Mucosa of descending colon (tissue), 3 donors: ENCODE measurements at places on chromosomes 7 and 10.

DNA sequence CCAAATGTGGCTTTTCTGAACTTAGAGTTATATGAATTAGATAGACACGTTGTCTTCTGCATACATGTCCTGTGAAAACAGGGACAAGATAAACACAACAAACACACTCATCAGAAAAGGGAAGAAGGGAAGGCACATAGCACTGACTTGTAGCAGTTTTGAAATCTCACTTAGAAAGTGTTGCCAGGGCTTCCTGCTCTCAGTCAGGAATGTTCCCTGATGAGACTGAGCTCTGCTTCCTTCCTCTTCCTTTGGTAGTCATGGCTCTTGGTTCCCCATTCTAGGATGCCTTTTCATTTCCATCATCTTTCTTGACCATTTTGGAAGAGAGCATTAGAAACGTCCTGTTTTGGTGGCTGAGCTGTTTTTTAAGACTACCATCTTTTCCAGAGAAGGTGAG, 233.8 kb upstream of the LYZL1 start:
- no peak for DNase-seq

- no peak for DNase-seq
Measured at GRCh38 chr7:139452958-139453672, 30.4 kb downstream of the KLRG2 start.

DNA sequence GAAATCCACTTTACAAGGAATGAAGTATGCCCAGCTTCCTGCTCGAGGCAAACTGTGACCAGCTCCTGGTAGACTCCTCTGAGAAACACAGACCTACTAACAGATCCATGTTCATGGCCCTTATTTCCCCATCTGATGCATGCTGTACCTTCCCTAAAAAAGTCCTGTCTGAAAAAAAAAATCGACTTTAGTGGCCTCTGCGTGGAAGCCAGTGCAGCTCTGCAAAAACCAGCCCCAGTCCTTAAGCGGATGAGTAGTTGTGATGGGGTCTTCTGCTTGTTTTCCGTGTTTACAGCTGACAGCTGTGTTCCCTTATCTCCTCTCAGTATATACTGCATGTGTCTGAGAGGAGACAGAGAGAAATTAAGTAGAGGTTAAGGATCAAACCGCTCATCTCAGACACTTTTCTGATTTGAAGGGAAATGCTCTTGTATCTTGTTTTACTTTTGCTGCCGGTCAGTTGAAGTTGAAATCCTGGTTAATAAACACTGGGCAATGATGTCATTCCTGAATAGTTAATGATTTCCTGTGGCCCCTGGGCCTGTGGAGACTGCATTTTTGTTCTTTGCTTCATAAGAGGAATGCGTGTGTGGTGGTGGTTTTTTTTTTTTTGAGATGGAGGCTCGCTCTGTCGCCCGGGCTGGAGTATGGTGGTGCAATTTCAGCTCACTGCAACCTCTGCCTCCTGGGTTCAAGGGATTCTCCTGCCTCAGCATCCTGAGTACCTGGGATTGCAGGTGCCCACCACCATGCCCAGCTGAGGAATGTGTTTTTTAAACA, 67.6 kb downstream of the DOCK1 start:
- no peak for DNase-seq

DNA sequence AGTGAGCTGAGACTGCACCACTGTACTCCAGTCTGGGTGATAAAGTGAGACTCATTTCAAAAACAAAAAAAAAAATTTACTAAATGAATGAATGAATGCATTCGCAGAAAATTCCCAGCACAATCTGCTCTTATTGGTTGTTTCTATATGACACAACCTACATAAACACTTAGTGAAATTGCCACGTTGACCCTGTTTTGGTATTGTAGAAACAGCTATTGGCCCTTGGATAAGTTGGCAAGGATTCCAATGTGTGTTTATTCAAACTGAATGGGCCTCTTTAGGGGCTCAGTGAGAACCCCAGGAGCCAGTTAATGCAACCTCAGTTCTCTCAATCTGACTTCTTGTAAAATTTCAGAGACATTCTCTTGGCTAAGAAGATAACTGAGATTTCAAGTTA, 66.0 kb downstream of the HHEX start:
- no peak for DNase-seq

GRCh38 chr7:99390941-99391602, 16.5 kb downstream of the ARPC1B start:
- DNase-seq: no peak

DNA sequence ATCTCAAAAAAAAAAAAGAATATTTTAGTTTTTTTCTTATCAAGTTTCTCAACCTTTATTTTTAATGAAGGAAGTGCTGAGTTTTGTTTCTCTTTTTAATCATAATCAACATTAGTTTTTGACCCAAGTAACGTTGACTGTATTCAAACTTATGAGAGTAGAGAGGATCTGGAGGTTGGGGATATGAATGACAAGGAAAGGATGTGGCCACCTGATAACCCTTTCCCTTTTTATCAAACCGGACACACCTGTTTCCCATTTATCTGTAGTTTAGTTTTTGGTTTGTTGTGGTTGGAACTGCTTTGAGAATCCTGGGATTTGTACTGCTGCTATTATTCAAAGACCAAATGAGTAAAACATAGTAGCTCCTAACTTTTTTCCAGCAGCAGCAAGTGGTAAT, 38.6 kb downstream of the HACD1 start:
- DNase-seq: no peak

DNA sequence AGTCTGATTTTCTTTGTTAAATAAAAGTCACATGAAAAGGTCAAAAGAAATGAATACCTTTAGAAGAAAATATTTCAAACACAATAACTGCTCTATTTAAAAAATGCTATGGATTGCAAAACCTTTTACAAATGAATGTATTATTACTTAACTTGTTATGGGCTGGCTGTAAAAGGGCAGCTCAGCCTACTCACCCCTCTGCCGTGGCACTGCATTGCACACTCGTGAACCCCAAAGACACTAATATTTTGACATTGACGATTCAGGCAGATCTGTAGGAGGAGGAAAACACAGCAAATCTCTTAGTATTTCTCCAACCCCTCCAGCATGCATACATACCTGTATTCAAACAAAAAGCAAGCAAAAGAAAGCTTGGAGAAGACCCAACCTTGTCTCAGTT, 149.5 kb downstream of the FANK1 start:
- DNase-seq: no peak

DNA sequence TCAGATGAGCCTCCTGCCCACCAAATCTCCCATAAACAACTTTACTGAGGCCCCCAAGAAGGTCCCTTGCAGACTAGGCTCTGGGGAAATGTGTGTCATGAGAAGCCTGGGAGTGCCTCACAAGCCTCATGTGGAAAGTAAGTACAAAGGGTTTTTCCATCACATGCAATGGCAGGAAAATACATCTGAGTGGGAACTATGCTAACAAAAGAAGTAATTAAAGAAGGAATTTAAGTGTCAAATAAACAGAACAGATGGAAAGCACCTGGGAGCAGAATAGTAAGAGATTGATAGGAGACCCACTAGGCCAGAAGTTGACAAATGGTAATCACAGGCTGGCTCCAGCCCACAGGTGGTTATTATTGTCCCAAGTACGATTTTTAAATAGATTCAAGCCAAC, 20.5 kb downstream of the GSAP start:
- no peak for DNase-seq

- DNase-seq: no peak
Measured at GRCh38 chr7:151387161-151388006, 22.5 kb downstream of the WDR86 start.

DNA sequence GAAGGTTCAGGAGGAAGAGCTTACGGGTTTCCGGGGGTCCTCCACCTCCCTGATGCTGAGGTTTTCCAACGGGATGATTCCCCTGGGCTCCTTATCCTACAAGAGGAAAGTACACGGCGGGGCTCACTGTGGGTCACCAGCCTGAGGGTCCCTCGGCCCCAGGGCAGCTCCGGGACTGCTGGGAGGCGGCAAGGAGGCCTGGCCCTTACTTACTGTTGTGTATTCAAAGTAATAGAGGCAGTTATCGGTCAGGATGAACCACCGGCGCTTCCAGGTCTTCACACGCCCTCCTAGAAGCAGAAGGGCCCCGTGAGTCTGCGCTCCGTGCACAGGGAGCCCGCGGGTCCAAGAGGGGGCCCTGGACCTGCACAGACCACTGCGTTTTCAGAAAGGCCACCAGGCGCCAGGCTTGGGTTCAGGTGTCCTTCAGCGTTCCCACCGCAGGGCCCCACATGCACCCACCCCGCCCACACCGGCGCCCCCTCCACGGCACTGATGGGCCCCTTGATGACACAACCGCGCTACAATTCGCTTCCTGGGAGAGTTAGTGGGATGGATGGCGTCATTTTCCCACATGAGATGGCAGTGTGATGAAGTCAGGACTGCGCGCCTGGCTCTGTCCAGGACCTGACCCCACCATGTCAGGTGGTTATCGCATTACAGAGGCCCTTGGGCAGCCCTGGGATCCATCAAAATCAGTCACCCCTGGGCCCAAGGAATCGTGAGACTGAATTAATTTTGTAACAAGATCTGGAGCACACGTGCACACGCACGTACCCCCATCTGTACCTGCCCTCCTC, 106.7 kb downstream of the CYTH3 start:
- no peak for DNase-seq

DNA sequence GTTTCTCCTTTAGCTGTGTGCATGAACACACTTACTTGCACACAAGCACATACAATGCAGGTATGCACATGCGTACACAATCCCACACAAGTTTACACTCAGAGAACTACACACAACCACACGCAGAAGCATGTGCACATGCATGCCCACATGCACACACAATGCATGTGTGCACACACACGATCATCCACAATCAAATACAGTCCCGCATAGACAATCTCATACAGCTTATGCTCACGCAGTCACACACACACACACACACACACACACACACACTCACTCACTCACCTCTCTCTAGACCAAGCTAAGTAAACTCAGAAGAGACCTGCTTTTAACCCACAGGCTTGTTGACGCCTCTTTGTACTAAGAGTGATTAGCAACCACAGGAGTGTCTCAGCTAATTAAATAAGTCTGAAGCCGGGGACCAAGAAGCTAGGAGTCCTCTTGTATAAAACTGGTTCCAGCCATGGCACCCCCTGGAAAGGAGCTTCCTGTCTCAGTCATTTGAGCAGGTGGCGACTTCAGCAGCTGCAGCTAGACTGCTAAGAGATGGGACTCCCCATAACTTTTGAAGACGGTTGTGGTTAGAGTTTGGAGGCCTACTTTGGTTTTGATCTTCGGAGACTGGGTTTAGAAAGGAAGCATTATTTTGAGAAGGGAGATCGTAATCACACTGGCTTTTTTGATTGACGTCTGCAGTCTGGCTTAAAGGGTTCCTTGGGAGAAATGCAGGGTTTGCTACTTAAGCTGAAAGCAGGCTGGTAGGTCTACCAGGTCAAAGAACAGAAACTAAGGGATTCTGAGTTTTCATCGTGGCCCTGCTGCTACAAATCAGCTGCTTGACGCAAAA, 82.3 kb upstream of the ADRB1 start:
- peak; percentile 75 for DNase-seq

- no peak for DNase-seq
Measured at GRCh38 chr10:60439641-60440040, 50.0 kb upstream of the ANK3 start.

GRCh38 chr10:97171001-97171400, 14.8 kb downstream of the SLIT1 start:
- DNase-seq: no peak

- DNase-seq: no peak
Measured at GRCh38 chr7:144713850-144714249, 122.0 kb downstream of the TPK1 start.

GRCh38 chr7:47488969-47489342, 93.0 kb downstream of the TNS3 start:
- no peak for DNase-seq

GRCh38 chr7:77550586-77550985, 13.5 kb downstream of the PTPN12 start:
- DNase-seq: no peak

- DNase-seq: no peak
Measured at GRCh38 chr10:89887830-89888229, 186.4 kb downstream of the KIF20B start.

DNA sequence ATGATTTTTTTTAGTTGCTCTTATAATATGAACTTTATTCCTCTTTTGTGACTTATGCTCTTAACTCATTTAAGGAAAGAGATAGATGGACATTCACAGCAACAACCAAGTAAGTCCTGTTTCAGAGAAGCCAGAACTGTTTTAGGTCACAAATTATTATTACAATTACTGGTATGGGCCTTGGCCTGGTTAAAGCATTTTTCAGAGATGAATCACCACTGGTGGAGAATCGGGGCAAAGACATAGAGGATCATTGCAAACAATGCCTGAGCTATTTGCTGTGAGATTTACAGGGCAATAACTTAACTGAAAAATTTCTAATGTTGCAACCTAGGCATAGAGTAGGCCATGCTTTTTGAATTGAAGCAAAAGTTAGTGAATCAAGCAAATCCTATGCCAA, 138.0 kb upstream of the YAE1 start:
- DNase-seq: no peak

GRCh38 chr10:44899450-44900080, 11.6 kb upstream of the TMEM72 start:
- DNase-seq: no peak

DNA sequence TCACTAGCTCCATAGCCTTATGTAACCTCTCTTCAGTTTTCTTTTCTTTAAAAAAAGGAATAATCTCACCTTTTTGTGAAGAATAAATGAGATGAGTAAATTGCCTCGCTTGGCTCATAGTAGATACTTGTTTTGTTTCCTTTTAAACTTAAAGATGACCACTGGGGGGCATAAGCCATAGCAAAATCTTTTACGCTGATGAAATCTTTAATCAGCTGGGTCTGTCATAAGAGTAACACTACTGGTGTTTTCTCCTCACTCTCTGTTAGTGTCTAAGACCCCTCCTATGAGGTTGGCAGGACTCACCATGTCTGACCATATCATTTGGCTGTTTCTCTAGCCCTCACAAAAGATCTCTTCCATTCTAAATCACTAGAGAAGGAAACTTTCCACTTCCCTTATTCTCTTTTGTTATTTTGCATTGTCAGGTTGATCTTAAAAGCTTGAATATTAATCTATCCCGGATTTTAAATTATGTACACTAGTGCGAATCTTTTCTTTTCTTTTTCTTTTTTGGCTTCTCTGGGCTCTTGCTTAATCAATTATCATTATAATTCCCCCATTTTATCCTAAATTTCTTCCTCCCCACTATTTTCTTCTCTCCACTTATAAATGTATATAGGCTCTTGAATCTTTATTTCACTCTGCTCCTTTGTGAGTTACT, 12.5 kb downstream of the STAG3 start:
- DNase-seq: no peak

DNA sequence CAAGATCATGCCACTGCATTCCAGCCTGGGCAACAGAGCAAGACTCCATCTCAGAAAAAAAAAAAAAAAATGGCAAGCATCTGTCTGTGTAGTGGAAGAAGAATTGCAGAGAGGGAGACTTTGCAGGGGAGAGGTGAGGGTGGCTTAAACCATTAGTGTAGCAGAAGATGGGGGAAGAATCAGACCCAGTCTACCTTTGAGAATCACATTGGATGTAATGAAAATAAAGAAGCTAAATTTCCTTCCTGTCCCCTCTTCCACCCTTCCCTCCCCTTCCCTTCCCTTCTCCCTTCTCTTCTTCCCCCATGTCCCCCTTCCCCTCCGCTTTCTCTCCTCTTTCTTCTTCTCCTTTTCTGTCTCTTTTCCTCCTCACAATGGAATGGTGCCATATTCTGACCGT, 180.8 kb upstream of the SVIL start:
- no peak for DNase-seq

GRCh38 chr7:157276731-157277562, 59.9 kb upstream of the DNAJB6 start:
- DNase-seq: peak; percentile 61
